Breast epithelium (tissue), 4 donors: ENCODE measurements at places on chromosomes 4 and X. TPM values are rescaled to one million over a fixed set of nuclear protein-coding genes. Genes with fewer than 3 reads are reported as not detected.

DNA sequence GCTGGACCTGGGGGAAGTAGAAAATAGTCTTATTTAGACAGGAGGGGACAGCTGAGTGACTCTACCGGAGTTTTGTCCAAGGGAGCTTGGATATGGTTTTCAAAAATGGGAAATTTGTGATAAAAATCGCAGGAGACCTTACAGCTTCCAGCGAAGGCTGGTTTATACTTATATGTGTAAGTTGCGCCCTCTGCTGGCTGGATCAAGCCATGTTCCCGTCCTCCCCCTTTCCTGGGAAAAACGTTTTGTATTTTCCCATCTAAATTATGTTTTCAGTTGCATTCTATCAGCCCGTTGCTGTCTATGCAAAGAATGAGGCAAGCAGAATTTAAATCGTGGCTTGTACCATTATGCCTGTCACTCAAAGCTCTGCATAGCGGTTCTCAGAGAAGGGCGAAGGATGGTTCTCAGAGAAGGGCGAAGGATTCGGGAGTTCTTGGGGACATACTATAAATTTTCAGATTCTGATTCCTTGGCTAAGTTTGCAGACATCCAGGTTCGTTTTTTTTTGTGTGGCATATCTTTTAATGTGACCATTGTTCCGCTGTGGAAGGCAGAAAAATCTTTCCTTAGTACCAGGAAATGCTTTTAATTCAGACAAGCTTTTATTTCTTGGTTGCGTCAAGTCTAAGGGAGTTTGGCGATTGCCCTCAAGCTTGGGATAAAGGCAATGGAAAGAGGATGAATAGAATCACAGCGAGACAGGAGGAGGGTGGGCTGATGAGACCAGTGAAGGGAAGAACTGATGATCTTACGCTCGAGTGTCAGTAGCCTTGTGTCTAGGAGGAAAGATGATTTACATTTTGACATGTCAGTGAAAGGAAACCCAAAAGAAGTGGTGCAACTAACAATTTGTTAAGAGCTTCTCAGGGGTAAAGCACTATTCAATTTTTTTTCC is 128.5 kb upstream of the ARX start:
- no peak overlapping the region for H3K4me3 ChIP-seq
- H3K27ac ChIP-seq: no peak overlapping the region
- H3K4me1 ChIP-seq: no peaks in the 10 kb centered on the region
- DNase-seq: peak; percentile 51

DNA sequence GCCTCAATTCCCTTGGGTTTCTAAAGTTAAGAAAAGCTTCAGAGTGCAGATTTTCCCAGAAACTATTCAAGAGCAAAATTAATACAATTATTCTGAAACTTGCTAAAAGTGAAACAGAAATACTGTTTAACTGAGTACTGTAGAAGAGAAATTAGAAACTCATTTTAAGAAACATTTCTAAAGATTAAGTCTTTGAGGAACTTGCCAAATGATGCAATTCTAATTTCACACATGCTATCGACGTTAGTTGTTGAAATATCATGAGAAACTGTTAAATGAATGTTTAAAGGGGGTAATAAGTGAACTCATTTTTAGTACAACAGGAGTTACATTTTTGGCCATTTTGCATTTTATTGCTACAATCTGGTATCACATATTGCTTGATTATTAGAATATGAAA is 125.3 kb upstream of the MAOA start:
- no peak overlapping the region for H3K4me3 ChIP-seq
- no peaks in the 10 kb centered on the region for H3K36me3 ChIP-seq
- H3K4me1 ChIP-seq: no peaks in the 10 kb centered on the region
- DNase-seq: no peak
- peaks cover 25% of the 10 kb centered on the region for H3K27me3 ChIP-seq
- H3K27ac ChIP-seq: no peak overlapping the region

GRCh38 chr4:46933686-46934085 is 24.6 kb upstream of the COX7B2 start:
- H3K36me3 ChIP-seq: no peaks in the 10 kb centered on the region
- DNase-seq: no peak
- no peak overlapping the region for H3K4me3 ChIP-seq
- H3K27me3 ChIP-seq: no peaks in the 10 kb centered on the region
- H3K27ac ChIP-seq: no peak overlapping the region

- no peak overlapping the region for H3K4me3 ChIP-seq
- no peaks in the 10 kb centered on the region for H3K4me1 ChIP-seq
- H3K27me3 ChIP-seq: no peaks in the 10 kb centered on the region
These were observed 55.3 kb downstream of the MBNL3 start for GRCh38 chrX:132433551-132433950.

- H3K4me3 ChIP-seq: no peak overlapping the region
- H3K27me3 ChIP-seq: no peaks in the 10 kb centered on the region
- no peaks in the 10 kb centered on the region for H3K4me1 ChIP-seq
- H3K36me3 ChIP-seq: no peaks in the 10 kb centered on the region
These were observed 22.6 kb downstream of the CHRNA9 start for GRCh38 chr4:40357738-40358137.

DNA sequence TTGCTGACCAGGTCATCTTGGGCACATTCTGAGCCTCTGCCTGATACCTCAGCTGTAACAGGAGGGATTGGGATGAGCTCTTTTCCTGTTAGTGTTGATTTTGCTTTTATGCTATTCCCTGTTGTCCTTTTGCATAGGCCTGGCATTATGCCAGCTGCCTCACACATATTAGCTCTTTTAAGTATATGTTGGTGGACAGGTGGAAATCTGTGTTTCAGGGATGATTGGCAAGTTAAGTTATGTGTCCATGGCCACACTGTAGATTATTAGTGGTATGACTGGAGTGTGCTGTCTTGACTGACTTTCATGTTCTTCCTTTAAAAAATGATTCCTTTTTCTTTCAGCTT is 28.9 kb downstream of the NSD2 start:
- no peaks in the 10 kb centered on the region for H3K4me1 ChIP-seq
- H3K27me3 ChIP-seq: no peaks in the 10 kb centered on the region
- no peak overlapping the region for H3K27ac ChIP-seq
- H3K4me3 ChIP-seq: no peak overlapping the region

CFAP47 gene
- total RNA-seq: under 0.01 TPM

ARHGAP36 gene
- 0.32 TPM for total RNA-seq

- H3K27ac ChIP-seq: no peak overlapping the region
- no peaks in the 10 kb centered on the region for H3K27me3 ChIP-seq
- DNase-seq: no peak
- H3K36me3 ChIP-seq: no peaks in the 10 kb centered on the region
These were observed 120.8 kb downstream of the RASL11B start for GRCh38 chr4:52982946-52983340.

DNA sequence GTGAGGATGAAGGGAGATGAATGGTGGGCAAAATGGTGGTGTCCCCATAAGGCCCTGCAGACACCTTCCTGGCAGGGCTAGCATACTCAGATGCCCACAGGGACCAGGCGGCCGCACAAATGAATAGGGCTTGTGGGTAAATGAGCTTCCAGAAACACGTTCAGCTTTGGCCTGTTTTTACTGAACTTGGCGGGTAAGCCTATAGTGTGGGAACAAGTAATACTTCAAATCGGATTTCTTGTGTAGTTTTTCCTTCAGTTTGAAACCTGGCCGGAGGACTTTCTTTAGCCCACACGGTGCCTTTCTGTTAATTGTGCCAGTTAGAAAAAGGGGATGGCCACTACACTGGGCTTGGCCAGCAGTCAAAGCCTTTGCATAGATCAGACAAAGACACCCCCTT is 22.8 kb downstream of the SMS start:
- H3K27me3 ChIP-seq: no peaks in the 10 kb centered on the region
- H3K27ac ChIP-seq: peak overlapping the region; percentile 81
- no peaks in the 10 kb centered on the region for H3K36me3 ChIP-seq
- no peaks in the 10 kb centered on the region for H3K4me1 ChIP-seq
- DNase-seq: no peak

GRCh38 chrX:55714161-55714560 is 3.4 kb upstream of the RRAGB start:
- H3K36me3 ChIP-seq: no peaks in the 10 kb centered on the region
- no peaks in the 10 kb centered on the region for H3K4me1 ChIP-seq
- no peak for DNase-seq
- H3K4me3 ChIP-seq: no peak overlapping the region
- H3K27me3 ChIP-seq: no peaks in the 10 kb centered on the region
- H3K27ac ChIP-seq: no peak overlapping the region

- no peak overlapping the region for H3K27ac ChIP-seq
- DNase-seq: no peak
- no peak overlapping the region for H3K4me3 ChIP-seq
- H3K4me1 ChIP-seq: no peaks in the 10 kb centered on the region
These were observed 95.1 kb upstream of the STIM2 start for GRCh38 chr4:26765515-26765914.

ARHGAP4 gene
- 21.5 TPM for total RNA-seq

DNA sequence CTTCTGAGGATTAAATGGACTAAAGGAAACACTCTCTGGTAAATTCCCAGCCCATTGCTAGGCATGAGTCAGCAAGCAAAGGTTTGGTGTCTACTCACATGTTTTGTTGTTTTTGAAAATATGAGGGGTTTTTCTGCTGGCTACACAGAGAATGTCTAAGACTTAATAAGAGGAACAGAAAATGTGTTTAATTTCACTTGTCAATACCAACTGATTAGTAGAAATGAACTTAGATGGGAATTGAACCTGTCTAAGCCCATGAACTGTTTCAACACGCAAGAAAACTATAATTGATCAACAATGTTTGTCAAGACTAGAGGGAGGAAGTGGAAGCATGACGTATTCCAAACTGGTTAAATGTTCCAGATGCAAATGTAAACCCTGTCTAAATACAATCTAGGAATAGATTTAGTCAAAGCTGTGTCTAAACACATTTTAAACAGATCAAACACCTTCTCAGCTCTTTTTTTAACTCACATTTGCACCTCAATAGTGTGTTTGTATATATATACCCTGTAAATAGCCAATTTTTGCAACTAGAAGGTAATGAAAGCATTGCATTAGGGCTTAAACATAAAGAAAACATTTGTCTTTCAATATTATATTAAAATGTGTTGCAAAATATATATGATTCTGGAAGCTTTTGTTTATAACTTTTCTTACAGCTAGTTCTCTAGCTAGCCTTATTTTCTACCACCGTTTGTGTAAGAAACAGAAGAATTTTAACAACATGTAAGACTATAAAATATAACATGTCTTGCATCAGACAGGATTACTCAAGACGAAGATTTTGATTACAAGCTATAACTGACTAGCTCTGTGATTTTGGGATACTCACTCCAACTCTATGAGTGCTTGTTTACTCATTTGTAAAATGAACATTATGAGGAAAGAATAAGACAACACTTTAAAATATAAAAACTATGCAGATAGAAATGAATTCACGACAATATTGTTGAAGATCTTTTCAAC is 607.8 kb downstream of the FSTL5 start:
- H3K4me3 ChIP-seq: no peak overlapping the region
- no peaks in the 10 kb centered on the region for H3K4me1 ChIP-seq
- no peak overlapping the region for H3K27ac ChIP-seq
- no peaks in the 10 kb centered on the region for H3K27me3 ChIP-seq
- no peaks in the 10 kb centered on the region for H3K36me3 ChIP-seq

IKBKG gene
- 12.6 TPM for total RNA-seq

- H3K27me3 ChIP-seq: no peaks in the 10 kb centered on the region
- DNase-seq: no peak
- no peaks in the 10 kb centered on the region for H3K4me1 ChIP-seq
These were observed 9.0 kb downstream of the RAB9A start for GRCh38 chrX:13697976-13698375.

- peaks cover 35% of the 10 kb centered on the region for H3K27me3 ChIP-seq
- H3K27ac ChIP-seq: no peak overlapping the region
- no peak overlapping the region for H3K4me3 ChIP-seq
These were observed 129.1 kb downstream of the COL4A6 start for GRCh38 chrX:108309144-108309543.
